ENCODE measurements at places on chromosomes 7 and 10.

GRCh38 chr10:49311555-49312236 lies 12.7 kb downstream of the C10orf71 start:
- no peak for DNase-seq

GRCh38 chr10:50322077-50322476 lies 70.8 kb upstream of the ASAH2 start:
- no peak for DNase-seq

DNA sequence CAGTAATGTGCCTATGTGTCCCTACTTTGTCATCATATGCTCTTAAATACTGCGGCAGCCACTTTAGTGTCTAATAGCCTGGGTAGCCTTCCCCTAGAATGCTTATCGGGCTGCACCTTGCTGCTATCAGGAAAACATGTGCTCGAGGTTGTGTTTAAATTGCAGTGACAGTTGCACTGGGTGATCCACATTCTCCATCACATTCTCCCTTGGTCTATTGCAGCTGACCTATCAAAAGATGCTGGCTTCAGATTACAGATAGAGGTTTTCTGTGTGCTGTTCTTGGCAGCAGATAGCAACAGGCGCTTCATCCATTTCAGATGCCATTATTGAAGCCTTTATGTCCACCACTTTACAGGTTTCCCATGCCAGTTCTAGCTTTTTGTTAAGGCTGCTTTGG lies 130.1 kb upstream of the MDFIC start:
- DNase-seq: no peak

GRCh38 chr7:42250411-42250810 lies 13.4 kb upstream of the GLI3 start:
- no peak for DNase-seq

GRCh38 chr7:138282997-138283396 lies 177.1 kb upstream of the TRIM24 start:
- DNase-seq: no peak

DNA sequence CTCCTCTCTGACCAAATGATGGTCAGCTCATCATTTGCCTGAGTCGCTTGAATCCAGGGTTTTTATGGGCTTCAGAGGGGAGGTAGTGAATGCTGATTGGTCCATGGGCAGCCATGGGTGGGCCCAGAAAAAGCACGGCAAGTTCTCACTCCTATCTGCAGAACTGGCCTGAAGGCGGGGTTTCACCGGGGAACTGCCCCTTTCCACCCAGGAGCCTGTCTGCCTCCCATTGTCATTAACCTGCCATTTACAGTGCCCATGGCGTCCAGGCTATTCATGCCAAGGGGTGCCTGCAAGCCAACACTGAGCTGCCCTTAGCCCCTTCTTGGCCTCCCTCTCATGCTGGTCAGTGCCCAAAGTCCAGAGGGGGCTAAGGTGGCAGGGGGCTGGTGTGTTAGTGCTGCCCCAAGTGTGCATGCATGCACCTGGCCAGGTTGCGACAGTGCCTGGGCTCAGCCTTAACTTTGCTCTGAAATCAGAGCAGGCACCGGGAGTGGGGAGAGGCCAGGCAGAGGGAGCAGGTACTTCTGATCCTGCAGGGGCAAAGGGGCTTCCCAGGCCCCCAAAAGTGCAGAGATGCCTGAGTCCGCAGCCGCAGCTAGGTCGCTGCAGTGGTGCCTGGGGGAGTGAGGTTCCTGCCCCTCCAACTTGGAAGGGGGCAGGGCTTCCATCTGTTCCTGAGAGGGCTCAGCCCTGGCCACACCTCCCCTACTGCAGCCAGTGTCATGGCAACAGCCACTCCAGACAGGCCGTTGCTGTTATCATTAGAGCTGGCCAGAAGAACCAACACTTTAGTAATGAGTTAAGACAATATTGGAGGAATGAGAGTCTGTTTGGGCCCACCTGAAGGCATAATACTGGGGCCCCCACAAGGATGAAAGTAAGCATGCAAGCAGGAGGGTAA lies 561.6 kb downstream of the GRM8 start:
- DNase-seq: no peak

DNA sequence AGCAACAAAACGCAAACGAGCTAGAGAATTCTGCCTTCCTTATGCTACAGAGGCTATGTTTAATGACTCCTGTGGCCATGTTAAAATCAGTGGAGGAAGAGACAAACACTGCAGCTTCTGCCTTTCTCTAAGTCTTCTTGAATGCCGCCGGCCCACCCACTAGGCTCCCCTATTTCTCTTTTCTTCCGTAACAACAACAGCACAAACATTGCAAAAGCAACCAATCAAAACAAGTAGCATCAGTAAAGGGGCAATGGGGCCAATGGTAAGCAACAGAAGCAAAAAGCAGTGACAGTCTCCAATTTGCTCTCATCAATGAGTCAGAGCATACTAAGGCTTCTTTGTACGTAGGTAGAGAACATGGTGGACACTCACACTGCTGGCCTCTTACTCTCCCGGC lies 26.8 kb downstream of the DNAJC1 start:
- no peak for DNase-seq

GRCh38 chr10:49627644-49628247 lies 13.9 kb downstream of the CHAT start:
- no peak for DNase-seq

DNA sequence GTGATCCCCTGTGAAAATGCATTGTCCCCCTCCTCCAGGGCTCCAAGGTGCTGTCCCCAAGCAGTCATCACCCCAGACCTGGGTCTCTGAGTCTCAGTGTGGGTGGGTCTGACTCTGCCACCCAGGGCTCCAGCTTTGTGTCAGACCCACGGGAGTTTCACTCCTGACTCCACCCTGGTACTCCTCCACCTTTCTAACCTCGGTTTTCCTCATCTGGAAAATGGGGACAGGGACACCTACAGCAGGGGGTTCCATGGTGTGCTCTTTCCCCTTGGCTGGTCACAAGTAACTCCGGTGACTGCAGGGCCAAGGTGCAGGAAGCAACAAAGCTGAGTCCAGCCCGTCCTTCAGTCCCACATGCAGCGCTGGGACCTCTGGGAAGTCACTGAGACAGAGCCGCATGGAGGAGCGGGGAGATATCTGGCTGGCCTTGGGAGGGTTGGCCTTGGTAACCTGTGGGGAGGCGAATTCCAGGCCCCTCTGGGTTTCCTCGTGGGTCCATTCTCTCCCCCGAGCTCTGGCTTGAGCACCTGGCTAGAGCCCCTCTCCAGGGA lies 41.8 kb upstream of the RABGEF1 start:
- DNase-seq: no peak

- no peak for DNase-seq
Measured at GRCh38 chr7:47878662-47879061, 69.6 kb downstream of the PKD1L1 start.

GRCh38 chr10:110723224-110723891 lies 79.2 kb downstream of the RBM20 start:
- no peak for DNase-seq

DNA sequence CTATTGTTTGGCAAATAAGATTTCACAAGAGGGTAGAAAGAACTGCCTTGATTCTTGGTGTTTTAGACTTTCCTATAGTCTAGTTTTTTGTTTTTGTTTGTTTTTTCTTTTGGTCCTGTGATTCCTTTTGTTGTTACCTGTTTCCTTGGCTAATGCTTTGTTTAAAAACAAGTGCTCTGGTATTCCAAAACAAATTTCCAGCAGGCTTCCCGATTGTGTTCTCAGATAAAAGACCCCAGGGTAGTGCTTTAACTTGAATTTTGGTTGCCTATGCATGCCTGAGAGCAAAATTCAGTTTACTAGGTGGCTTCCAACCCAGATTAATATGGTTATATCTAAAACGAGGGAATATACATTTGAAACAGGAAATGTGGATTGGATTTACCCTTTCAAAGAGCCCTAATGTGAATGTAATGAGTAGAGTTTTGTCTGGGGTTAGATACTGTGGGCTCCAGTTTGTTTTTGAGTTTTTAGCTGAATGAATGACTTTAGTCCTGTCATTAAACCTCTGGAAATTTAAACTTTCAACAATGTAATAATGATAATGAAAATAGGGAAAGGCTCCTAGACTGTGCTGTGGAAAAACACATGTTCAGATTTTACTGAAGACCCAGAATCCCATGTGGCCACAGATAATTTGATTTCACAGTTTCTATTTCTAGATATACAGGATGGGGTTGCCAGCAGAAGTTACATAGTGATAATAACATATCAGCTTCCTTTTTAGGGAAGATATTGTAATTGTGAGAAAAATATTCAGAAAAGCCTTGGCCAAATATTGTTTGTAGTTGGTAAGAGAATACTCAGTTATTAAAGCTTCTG lies 23.9 kb downstream of the AUTS2 start:
- no peak for DNase-seq

DNA sequence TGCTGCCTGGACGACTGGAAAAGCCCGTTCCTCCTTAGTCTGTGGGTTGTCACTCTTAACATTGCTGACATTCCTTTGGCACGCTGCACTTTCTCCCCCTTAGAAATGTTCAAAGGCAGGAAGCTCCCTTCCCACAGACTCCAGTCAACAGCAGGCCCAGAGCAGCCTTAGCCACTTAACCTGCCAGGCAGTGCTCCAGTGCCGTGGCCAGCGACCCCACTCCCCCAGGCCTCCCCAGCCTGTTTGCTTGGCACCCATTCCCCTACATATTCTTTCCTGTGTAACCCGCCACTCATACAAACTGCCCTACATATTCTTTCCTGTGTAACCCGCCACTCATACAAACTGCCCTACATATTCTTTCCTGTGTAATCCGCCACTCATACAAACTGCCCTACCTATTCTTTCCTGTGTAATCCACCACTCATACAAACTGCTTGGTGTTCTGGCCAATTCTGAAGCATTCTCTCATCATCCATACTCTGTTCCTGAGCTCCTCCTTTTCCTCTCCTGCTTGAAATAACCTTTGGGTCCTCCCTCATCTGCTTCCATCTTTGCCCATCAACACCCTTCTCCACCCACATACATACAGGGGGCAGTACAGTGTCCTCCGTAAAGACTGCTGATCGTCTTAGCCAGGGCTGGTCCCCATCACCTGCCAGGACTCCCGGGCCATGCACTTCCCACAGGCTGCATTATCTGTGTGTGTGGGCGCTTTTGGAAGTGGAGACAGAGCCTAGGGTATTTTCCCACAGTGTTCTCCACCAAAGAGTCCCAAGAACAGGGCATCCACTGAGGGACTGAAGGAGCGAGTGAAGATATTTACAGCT lies 57.3 kb downstream of the ADARB2 start:
- DNase-seq: no peak

- peak; percentile 33 for DNase-seq
Measured at GRCh38 chr10:33334805-33335550, 511 bp upstream of the NRP1 start.

- DNase-seq: no peak
Measured at GRCh38 chr10:71331736-71332135, 12.7 kb downstream of the SLC29A3 start.

All from stimulated activated CD4-positive, alpha-beta T cell treated with anti-CD3 and anti-CD28 coated beads, Interleukin-15, amount 100 ng/mL, for 1 hour (primary cell).